ENCODE measurements at places on chromosomes 4 and X.

DNA sequence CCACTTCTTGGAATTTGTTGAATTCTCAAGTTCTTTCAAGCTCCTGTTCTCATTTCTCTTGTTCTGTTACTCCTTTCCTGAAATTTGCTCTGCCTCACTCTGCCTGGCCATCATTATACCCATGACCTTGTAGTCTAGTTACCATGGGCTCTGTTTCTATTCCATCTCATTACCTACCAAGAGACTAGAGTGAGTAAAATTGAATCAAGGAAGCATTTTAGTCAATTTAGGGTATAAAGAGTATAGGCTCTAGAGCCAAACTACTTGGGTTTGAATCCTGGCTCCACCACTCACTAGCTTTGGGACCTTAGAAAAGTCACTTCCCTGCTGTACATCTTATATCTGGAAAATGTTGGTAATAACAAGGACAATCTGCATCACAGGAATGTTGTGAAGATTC lies 2.2 kb downstream of the ALAS2 start:
- DNase-seq: no peak

GRCh38 chrX:650811-651210 lies 20.2 kb downstream of the SHOX start:
- no peak for DNase-seq

- no peak for DNase-seq
These were observed 1028.2 kb downstream of the PCDH7 start for GRCh38 chr4:31748382-31748781.

GRCh38 chrX:98795636-98796035 lies 1614.4 kb downstream of the PCDH19 start:
- DNase-seq: no peak

GRCh38 chr4:16652732-16653305 lies 245.6 kb downstream of the LDB2 start:
- no peak for DNase-seq

- peak; percentile 10 for DNase-seq
These were observed 15.3 kb downstream of the SEPSECS start for GRCh38 chr4:25144870-25145481.

GRCh38 chrX:130055103-130055502 lies 55.2 kb downstream of the ELF4 start:
- DNase-seq: no peak

- no peak for DNase-seq
These were observed 82.2 kb downstream of the STOX2 start for GRCh38 chr4:183986971-183987946.

DNA sequence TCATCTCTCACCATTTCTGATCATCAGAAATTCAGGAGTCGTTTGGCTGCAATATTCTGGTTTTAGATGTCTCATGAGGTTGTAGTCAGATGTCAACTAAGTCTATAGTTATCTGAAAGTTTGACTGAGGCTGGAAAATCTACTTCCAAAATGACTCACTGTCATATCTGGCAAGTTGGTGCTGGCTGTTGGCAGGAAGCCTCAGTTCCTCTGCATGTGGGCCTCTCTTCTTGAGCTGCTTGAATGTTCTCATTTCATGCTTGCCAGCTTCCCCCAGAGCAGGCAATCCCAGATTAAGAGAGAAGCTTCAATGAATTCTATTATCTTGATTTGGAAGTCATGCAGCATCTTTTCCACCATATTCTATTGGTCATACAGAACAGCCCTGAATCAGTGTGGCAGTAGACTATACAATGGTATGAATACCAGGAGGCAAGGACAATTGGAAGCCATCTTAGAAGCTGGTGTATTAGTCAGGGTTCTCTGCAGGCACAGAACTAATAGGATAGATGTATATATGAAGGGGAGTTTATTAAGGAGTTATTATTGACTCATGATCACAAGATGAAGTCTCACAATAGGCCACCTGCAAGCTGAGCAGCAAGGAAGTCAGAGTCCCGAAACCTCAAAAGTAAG lies 46.8 kb upstream of the ELF2 start:
- DNase-seq: no peak

GRCh38 chr4:165838575-165838974 lies 34.5 kb upstream of the TLL1 start:
- peak; percentile 16 for DNase-seq

DNA sequence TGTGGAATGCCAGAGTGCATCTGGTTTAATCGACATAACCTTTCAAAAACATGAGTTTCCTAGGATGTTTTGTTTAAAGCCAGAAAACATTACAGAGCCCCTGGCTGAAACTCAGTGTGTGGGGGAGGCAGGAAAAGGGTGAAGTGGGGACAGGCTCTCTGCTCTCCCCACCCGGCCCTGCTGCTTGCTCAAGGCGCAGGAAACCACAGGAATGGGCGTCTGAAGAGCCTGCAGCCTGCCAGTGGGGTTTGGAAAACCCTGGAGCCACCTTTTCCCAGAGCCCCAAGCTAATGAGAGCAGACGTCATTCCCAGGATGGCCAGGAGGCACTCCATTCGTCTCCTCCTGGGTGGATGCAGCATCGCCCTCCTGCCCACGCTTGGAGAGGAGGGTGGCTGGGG lies 240.6 kb downstream of the AFAP1 start:
- DNase-seq: no peak

- DNase-seq: no peak
These were observed 579.2 kb downstream of the BCOR start for GRCh38 chrX:39518476-39519029.

DNA sequence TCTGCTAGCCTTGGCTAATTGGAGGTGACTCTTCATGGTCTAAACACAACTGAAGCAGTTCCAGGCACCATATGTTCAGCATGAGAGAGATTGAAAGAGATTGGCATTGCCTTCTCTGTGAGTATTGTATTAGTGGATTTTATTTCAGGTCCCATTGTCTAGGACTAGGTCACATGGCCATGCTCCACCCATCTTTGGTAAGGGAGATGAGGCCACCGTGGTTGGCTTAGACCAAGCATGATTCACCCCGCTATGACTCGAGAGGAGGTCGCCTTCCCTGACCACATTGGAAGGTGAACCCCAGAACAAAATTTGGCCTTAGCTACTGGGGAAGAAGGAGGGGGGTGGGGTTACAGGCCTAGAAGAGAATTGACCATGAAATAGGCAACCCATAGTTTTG lies 109.9 kb upstream of the BCOR start:
- no peak for DNase-seq

- no peak for DNase-seq
These were observed 6.6 kb downstream of the MID1IP1 start for GRCh38 chrX:38807873-38808272.

- DNase-seq: no peak
These were observed 125.4 kb downstream of the ZNF330 start for GRCh38 chr4:141346144-141346543.

- no peak for DNase-seq
These were observed 52.3 kb upstream of the KLF3 start for GRCh38 chr4:38611676-38612075.

- DNase-seq: no peak
These were observed 9.8 kb downstream of the ZIC3 start for GRCh38 chrX:137575596-137576255.

- DNase-seq: no peak
These were observed 182.9 kb upstream of the PBDC1 start for GRCh38 chrX:75989806-75990590.

GRCh38 chr4:60743654-60744053 lies 456.5 kb upstream of the ADGRL3 start:
- DNase-seq: no peak

DNA sequence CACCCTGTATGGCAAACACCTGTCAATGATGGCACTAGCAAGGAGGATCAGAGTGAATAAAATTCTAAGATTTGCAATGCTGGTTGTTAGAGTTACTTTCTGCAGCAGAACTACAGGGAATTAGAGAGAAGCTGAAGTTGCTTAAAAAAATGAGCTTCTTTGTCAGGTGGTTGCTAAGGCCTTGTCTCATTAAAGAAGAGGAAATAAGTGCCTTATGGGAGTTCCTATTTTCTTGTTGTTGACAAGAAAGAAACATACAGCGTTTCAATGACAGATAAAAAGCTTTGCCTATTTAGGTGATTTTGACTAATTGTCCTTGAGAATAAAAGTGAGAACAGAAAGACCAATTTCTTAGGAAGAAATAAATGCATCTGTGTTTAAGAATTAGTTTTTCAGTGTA lies 106.0 kb upstream of the ARHGAP24 start:
- DNase-seq: no peak

GRCh38 chrX:120839491-120839890 lies 36.2 kb downstream of the CT47B1 start:
- peak; percentile 25 for DNase-seq

DNA sequence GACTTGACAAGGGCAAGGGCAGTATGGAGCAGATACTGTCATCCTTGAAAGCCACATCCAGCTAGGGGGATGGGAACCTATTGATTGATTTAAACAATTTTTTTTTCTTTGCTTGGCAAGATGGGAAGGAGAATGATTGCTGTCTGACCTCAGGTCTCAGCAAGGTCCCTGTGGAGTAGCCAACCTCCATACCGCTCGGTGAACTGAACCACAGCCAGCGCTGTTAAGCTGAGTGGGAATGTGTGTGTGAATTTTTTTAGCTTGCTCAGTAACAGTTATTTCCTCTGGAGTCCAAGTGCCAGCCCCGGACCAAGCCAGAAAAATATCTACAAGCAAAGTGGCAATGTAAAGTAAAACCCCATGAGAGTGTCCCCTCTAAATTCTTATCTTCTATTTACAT lies 25.9 kb downstream of the DCX start:
- DNase-seq: no peak

DNA sequence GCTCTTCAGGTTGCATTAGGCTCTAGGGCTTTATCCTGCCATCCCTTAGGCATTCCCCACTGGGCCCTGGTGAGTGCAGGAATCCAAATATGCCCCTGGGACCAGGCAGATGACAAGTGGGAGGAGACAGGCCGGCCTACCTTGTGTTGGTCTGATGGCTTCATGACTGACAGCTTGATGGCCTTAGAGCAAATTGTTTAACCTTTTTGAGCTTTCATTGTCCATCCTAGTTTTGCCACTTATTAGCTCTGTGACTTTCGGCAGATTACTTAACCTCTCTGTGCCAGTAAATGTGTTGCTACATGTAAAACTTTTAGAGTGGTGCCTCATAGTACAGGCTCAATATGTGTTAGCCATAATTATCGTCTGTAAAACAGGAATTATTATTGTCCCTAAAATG lies 4.4 kb downstream of the KIT start:
- DNase-seq: no peak

- DNase-seq: peak; percentile 88
These were observed 93.7 kb upstream of the TRPC3 start for GRCh38 chr4:122045533-122045932.

GRCh38 chr4:15003401-15003890 lies 1.2 kb downstream of the CPEB2 start:
- no peak for DNase-seq

DNA sequence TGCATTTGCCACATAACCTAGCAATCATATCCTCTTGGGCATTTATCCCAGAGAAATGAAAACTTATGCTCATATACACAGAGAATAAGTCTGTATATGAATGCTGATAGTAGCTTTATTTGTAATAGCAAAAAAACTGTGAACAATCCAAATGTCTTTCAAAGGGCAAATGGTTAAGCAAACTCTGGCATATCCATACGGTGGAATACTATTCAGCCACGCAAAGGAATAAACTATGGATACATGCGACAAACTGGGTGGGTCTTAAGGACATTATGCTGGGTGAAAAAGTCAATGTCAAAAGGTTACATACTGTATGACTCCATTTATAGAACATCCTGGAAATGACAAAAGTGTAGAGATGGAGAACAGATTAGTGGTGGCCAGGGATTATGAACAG lies 17.6 kb upstream of the CBR4 start:
- no peak for DNase-seq

- DNase-seq: no peak
These were observed at the start of gene GRIA3 for GRCh38 chrX:123184219-123184865. TSS of gene GRIA3 (plus strand) at chrX:123184278. CDS start at chrX:123184536, 258 bp downstream.

DNA sequence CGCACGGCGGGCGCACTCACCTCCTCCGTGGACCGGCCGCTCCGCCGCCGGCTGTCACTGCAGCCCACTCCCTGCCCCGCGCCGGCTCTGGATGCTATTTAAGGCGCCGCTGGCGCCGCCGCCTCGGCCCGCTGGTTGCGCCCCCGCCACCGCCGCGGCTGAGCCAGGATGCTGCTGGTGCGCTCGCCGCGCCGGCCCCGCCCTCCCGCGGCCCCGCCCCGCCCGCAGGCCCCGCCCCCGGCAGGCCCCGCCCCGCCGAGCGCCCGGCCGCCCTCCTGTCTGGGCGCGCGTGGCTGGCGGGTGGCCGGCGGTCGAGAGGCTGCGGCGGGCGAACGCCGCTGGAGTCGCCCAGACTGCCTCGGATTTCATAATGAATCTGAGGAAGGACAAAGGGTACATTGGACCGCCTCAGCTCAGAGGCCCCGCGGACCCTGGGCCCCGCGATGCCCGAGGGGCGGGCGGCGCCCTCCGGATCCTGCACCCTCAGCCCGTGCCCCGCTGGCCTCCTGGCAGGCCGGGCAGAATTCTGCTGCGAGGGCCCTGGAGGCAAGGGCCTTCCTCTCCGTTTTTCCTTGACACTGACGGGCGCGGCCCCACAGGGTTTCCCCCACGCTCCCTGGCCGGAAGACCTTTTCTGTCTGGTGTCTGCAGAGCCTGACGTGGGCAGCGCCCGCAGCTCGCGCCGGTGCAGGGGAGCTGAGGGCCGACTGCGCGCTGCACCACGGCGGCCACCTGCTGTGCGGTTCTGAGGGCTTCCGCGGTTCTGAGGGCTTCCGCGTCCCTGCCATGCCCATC lies at the start of gene ACSL1:
Gene ACSL1 (minus strand): TSS at position 73 of the 795 bp plus-strand sequence. CDS start 22,454 bp downstream, outside the sequence.
- no peak for DNase-seq

GRCh38 chr4:118904418-118904817 lies 15.8 kb downstream of the SYNPO2 start:
- no peak for DNase-seq

DNA sequence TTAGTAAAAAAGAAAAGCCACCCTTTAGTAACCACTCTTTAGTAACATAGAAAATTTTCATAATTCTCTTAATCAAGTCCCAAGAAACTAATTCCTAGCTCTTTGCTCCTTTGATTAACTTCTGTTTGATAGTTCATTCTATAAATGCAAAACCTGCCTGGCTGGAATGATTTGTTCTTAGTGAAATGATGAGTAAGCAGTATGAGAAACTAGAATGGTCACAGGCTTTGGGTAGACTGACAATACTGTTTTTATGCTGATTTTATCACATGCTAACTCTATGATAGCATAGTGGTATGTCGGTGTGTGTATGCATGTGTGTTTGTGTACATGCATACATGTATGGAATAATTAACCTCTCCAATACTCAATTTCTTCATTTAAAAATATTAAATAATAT lies 81.2 kb downstream of the SYTL5 start:
- DNase-seq: no peak

DNA sequence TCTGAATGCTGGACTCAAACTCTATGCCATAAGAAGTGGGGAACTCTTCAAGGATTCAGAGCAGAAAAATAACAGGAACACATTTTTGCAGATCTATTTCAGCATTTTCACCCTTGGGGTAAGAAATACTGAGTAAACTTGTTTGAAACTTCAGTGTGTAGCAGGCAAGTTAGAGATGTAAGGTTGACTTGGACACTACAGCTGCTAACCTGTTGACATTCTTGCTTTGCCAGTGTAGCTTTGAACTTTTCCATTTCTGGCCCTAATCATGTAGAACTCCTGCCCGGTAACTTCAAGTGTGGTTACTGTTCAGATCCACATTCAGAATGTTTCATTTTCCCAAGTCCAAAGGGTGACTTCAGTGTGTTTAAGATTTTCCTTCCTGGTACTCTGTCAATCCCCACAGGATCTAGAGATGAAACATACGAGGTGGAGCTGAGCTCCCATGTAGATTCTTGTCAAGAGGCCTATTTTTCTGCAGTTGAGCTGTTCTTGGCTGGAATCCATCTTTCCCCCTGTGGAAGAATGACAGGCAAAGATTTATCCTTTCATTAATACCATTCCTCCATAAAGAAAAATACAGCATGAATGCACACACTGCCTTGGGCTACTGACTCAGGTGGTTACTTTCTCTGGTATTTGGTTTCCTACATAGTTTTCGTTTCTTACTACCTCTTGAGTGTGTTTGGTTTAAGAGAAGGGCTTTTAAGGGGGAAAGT lies 34.1 kb downstream of the FHDC1 start:
- DNase-seq: no peak
